ENCODE measurements at places on chromosomes 3 and 15.

- no peak for DNase-seq
Observed at GRCh38 chr3:145118303-145118702, 1042.7 kb downstream of the PLOD2 start.

DNA sequence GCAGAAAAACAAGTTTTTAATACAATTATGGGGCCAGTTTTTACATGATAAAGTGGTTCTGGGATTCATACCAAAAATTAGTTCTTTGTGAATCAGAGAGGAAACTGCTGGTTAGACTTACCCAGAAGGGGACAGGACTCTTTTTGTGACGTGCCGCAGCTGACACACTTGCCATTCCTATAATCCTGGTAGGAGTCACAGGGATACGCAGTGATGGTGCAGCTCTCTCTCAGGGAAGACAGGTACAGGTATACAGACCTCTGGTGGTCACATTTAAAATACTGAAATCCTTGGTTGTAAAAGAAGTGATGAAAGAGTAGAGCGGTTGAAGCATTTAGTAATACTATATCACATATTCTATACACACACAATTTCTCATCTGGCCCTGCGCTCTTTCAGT is 20.2 kb upstream of the TMEM41A start:
- DNase-seq, result no peak

GRCh38 chr15:92074646-92075045 is 221.1 kb downstream of the SLCO3A1 start:
- no peak for DNase-seq

DNA sequence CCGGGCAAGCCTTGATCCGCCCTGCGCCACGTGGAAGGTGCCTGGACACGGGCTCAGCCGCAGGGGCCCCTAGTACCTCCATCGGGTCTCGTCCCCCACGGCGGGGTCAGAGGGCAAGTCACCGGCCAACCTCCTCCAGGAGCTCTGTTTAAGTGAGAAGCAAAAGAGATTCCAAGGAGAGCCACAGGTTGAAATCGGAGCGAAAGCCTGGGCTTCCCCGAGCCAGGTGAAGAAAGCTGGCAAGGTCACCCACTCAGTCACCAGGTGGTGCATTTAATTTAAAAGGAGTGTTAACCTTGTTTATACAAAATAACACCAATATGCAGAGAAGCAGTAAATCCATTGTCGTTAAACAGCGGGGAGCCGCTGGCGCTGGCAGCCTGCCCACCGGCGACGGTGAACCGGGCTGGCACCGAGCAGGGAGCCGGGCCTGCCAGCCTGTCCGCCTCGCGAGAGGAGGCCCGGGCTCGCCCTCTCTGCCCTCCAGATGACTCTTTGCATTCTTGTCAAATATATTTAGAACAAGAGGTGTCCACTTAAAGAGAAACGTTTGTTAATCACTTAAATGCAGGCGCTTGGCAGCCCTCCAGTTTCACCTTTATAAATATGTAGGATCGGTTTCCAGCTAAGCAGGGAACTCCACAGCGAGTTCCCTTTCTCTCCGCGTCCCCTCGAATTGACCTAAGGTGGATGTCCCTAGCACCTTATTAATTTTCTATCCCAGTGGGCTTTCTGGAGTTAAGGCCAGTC is 277.3 kb upstream of the NR2F2 start:
- DNase-seq, result no peak

GRCh38 chr15:67050062-67050461 is 15.3 kb upstream of the SMAD3 start:
- no peak for DNase-seq

DNA sequence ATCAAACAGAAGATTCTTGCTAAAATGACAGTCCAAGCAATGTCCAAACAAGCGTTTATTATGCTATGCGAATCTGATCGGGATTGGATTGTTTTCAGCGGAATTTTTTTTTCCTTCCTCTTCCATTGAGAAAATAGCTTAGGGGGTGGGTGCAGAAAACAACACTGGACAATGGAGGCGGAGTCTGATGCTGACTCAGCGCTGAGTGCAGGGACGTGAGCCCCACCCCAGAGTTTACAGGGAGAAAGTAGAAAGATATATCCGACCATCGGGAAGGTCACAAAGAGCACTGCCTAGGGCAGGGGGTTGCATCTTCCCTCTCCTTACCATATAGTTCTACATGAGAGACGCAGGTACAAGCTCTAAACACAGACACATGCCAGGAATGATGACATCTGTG is 117.0 kb downstream of the FOXP1 start:
- DNase-seq, result no peak

DNA sequence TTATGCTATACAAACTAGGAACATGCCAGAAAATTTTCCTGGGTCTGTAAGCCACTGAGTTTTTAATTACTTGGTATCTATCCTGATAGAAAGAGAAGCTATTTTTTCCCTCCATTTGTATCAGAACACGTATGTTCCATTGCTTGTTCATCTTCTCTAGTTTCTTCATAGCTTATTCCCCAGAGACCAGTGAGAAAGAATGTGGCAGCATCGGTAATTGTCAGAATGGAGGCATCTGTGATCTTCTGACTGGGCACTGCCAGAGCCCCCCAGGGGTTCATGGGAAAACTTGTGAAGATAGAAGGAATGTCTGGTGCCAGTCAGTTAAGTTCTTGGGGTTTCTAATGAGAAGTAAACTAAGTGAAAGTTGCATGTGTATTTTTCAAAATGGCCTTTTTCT is 720.2 kb upstream of the GOLIM4 start:
- DNase-seq, result no peak

DNA sequence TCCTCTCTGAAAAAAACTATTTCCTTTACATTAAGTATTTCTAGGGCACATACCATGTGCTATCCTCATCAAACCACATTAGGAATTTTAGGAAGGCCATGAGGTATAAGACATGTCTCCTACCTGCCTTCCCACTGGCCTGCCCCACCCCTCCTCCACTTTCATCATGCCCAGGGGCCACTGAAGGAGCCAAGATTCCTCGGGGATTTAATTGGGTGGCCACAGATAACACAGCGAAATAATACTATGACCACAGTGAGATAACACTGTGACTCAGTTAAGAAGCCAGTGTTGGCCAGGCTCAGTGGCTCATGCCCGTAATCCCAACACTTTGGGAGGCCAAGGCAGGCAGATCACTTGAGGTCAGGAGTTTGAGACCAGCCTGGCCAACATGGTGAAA is 9.8 kb upstream of the BMF start:
- no peak for DNase-seq

GRCh38 chr15:48627260-48627940 is 18.1 kb downstream of the FBN1 start:
- no peak for DNase-seq

- peak; percentile 18 for DNase-seq
Observed at GRCh38 chr15:73897441-73898261, 24.3 kb downstream of the TBC1D21 start.

DNA sequence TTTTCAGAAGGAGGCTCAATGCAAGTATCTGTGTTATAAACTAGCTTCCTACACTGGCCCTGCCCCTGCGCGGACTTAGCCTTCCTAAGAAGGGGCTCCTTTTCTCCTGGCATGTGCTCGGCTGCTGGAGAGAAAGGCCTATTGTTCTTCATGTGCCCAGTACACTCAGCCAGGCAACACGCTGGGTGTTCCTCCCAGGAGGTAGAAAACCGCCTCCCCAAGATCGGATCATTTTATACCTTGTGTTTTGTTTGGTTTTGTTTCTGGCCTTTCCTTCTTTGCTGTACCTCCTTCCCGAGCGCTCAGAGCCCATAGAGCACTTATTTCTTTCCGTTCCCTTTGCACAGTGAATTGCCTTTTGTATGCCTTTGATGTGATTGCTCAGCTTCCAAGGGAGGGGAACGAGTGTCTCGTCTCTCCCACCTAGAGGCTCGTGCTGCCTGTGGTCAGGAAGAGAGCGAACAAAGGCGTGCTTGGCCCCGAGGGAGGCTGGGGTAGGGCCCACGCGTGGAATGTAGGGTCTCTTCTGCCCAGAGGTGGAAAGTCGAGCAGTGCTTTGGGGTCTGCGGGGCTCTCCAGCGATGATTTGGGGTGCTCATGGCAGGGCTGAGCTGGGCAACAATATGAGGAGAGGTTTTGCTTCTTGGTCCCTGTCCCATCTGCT is 30.0 kb downstream of the CCNL1 start:
- DNase-seq, result no peak

GRCh38 chr3:137108699-137109440 is 151.1 kb downstream of the IL20RB start:
- DNase-seq, result no peak

DNA sequence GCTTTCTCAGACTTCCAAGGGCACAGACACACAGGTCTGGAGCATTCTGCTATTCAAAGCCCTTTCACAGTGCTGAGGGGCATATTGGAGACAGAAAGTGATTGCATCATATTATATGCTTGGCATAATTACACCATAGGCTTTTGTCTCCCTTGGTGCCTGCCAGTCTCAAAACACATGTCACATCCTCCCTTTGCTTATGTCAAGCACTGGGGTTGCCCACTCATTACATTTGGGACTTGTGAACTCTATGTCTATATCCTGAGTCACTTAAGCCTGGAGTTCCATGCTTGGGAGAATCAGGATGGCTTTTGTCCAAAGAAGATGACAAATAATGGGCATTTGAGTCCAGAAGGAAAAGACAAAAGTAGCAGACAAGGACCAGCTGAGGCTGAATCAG is 12.3 kb upstream of the PDZRN3 start:
- no peak for DNase-seq

DNA sequence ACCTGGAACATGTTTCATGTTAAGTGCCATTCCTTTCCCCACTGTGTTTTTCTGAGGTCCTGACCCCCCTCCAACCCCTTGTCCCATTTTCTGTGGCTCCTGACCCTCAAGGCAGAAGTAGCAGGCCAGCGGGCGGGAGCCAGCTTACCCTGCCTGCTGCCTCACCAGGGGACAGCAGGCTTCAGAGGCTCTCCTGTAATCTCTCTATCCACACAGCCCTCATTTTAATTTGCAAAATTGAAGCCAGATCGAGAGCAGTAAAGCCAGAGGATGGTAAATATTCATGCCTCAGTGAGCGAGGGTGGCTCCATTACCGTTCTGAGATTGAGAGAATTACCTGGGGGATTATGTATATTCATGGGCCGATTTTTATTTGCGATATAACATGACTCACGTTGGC is 147.6 kb downstream of the DNAJB8 start:
- no peak for DNase-seq

GRCh38 chr3:132926098-132926497 is 112.1 kb upstream of the TMEM108 start:
- DNase-seq, result no peak

GRCh38 chr3:47365213-47366153 is 15.3 kb upstream of the PTPN23 start:
- DNase-seq, result no peak
